Activated T-helper 1 cell treated with anti-CD3 and anti-CD28 coated beads, Interleukin-2, amount 50 U/mL, for 16 hours (primary cell): ENCODE measurements at places on chromosomes 12 and 14.

- no peak for DNase-seq
These were observed 510.4 kb downstream of the SLC16A7 start for GRCh38 chr12:60106214-60106613.

DNA sequence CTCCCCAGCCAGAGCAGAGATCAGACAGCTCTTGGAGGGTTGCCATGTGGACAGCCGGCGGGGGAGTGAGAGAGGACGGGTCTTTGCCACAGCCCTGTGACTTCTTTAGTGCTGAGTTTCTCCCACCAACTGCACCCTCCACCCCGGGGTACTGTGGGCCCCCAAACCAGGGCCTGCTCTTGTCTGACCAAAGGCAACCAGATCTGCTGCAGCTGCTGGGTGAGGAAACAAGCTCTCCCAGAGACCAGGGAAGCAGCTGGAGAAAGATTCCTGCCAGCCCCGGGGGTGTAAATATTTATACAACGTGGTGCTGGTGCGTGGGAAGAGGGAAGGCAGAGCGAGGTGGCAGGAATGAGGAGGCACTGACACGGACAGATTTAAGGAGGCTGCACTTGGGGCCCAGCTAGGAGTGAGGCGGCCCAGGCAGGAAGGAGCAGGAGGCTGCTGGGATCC is 14.3 kb upstream of the ZFP36L1 start:
- DNase-seq, result no peak

DNA sequence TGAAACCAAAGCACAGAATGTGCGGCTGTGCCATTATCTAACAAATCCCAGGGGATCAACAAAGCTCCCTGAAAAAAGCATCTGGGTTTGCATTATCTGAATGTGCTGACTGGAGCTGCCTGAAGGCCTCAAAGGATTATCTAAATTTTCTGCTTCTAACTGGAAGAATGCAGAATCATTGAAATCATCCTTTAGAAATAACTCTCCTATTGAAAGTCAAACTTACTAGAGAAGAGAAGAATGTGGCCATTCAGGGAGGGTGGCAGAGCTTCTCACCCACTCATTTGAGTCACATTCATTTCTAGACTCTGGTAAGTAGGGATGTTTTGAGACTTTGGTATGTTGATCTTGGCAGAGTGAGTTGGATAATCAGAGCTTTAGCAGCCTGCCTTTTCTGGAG is 220.6 kb upstream of the RGS6 start:
- no peak for DNase-seq

- no peak for DNase-seq
These were observed 6.1 kb downstream of the HOXC10 start for GRCh38 chr12:53991077-53991460.

- DNase-seq, result no peak
These were observed 1.6 kb downstream of the MGAT4C start for GRCh38 chr12:86254399-86255107.

DNA sequence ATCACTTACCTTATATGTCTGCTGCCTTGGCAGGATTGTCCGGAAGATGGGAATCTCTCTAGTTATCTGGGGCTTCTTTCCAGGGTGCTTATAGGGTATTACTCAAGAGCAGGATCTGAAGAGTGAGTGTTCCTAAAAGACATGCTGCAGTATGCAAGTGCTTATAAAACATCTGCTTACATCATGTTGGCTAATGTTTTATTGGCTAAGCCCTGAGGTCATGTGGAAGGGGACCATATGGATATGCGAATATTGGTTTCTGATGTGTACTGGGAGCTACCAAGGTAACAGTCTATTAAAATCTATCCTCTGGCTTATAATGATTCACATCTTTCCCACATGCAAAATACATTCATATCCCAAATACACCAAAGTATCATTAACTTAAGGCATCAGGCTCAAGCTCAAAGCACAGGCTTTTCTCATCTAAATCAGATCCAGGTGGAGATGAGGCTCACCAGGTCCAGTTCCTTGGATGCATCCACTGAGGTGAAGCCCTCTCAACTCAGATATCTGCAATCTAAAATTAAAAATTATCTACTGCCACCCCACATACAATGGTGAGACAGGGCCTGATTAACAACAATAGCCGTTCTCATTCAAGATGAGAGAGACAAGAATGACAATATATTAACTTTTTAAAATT is 29.8 kb downstream of the LRRIQ1 start:
- DNase-seq, result no peak

DNA sequence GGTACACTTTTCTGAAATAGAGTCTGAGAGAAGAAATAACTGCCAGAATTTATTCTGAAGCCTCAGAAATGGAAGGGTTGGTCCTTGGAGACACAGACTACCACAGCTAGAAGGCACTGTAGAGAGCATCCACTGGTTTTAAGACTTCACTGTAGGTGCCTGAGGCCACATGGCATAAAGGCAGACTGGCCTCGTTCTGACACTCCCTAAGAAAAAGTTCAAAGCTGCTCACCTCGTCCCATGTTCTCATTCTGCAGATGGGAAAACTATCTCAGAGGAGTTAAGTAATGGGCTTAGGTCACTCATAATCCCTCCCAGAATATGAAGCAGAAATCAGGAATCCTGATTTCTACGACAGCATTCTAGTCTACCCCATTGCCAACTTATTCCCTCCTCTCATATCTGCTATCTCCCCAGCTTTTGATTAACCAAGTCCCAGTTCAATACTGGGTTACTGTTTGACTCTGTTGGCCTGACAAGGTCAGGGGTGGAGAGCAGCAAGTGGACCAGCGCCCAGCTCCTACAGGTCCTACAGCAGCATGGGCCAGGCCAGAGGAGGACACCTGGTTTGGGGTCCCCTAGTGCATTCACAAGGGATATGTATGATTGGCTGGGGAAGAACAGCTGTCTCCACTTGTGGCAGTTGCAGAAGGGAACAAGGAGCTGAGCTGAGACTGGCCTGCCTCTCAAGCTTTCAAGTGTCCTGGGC is 3.7 kb downstream of the ITGA5 start:
- DNase-seq, result no peak

DNA sequence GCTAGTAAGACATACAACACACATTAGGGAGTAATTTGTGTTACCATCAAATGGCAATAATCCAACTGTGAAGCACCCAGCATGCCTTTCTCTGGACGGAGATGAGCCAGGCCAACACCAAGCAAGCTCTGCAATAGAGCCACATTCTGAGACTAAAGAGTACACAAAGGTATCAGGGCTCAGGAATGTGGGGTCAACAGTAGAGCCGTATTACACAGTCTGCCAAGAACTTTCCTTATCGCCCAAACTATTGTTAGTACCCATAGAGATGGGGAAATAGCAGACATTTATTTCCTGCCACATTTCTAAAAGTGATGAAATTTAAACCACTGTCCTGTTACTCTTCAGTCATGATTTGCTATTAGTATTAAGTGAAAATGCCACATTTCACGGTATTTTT is 113.7 kb downstream of the BMP4 start:
- no peak for DNase-seq

GRCh38 chr12:30874455-30875321 is 51.9 kb upstream of the TSPAN11 start:
- DNase-seq, result no peak

DNA sequence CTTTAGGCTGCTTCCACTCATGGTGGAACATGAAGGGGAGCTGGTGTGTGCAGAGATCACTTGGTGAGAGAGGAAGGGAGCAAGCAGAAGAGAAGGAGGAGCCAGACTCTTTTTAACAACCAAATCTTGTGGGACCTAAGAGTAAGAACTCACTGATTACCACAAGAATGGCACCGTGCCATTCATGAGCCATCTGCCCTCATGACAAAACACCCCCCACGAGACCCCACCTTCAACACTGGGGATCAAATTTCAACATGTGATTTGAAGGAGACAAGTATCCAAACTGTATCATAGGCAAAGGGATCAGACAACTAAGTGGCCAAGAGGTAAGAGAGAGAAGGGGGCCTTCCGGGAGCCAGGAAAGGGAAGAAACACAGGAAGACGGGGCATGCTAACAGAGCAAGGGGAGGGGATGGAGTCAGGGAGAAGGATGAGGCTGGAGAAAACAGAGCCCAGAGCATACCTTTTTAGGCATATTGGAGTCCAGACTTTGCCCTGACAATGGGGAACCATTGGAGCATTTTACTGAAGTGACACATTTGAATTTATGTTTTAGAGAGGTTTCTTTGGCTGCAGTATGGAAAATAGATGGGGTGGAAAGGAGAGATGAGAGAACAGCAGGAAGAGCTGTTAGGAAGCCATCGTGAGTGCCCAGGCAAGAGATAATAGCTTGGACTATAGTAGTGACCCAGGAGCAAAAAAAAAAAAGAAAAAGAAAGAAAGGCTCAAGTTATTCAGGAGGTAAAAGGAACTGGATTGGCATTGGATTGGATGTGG is 204.4 kb upstream of the NUDT4 start:
- DNase-seq, result no peak

- no peak for DNase-seq
These were observed 76.0 kb downstream of the VCPKMT start for GRCh38 chr14:50040401-50040775.

GRCh38 chr12:57898308-57898970 is 42.9 kb upstream of the ATP23 start:
- DNase-seq, result no peak

DNA sequence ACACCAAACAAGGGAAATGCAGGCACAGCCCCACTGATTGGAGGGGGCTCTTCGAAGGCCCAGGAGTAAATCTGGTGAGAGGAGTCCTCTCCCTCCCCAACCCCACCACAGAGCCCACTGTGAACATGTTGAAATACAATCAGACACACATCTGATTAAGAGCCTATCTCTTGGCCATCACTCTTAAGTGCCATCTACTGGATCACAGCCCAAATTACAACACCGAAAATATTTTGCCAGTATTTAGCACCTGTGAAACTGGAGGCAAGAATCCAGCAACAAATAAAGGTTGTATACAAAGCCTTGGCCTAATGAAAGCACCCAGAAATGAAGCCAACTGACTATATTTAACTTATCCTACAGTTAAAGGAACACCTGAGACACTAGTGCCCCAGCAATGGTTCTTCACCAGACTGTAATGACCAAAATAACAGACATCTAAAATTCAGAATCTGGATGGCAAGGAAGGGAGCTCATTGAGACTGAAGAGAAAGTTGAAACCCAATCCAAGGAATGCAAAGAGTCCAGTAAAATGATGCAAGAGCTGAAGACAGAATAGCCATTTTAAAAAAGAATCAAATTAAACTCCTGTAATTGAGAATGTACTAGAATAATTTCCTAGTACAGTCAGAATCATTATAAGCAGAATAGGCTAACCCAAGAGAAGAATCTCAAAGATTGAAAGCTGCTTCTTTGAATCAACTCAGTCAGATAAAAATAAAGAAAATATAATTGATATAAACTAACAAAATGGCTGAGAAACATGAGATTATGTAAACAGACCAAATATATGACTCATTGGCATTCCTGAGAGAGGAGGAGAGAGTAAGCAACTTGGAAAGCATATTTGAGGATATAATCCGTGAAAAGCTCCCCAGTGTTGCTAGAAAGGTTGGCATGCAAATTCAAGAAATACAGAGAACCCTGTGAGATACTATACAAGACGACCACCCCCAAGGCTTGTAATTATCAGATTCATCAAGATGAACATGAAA is 1117.0 kb downstream of the FLRT2 start:
- DNase-seq, result no peak

DNA sequence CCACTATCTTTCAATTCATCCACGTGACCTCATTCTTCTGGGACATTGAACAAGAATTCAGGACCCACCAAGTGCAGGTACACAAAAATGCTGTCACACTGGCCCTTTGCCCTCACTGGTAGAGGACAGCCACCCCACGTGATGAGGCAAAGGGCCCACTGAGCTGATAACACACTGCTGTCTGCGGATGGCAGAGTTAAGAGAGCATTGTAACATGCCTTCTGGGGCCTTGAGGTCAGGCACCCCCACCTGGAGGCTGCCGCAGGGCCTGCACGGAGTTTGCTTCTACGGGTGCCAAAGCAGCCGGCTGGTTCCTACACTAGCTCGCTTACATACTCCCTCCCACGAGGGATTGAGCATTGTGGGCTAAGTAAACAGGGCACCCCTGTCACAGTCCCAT is 101.0 kb downstream of the LRIG3 start:
- no peak for DNase-seq

- DNase-seq, result no peak
These were observed 434.0 kb upstream of the RGS6 start for GRCh38 chr14:71498212-71498611.

DNA sequence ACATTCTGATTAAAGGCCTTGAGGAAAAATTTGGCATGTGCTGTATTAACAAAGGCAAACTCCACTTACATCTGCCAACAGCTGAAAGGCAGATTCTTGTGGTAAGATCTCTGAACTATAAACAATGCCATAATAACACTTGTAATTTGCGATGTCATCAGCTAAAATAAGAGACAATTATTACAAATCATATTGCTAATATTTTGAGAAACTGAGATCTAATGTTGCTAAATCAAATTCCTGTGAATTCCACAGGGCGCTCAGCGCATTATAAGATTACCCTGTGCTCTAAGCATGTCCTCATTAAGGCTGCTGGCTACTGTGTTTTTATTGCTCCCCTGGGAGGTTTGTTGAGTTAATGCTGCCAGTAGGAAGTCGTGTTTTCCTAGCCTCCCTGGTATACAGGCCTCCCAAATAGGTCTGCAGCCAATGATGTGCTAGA is 244.8 kb downstream of the DACT1 start:
- DNase-seq, result no peak

GRCh38 chr12:129101816-129102215 is 248.5 kb downstream of the GLT1D1 start:
- no peak for DNase-seq

DNA sequence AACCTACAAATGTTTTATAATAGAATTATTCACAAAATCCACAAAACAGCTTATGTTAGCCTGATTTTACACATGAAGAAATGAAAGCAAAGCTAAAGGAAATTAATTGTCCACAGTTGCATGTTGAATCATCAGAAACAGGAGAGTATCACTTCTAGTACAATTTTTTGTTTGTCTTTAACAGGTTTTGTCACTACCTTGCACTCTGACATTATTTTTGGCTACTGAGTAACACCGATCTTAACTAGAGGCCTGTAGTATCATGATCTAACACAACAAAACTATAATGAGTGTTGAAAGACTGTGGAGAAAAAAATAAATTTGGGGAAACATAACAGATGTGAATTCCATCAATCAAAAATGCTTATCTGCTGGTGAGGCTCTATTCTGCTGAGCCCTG is 60.1 kb downstream of the TAOK3 start:
- no peak for DNase-seq

GRCh38 chr14:88420187-88420586 is 34.7 kb downstream of the SPATA7 start:
- no peak for DNase-seq
